ENCODE measurements at places on chromosomes 7 and 10. TPM values are rescaled to one million over a fixed set of nuclear protein-coding genes. Genes with fewer than 3 reads are reported as not detected.

DNA sequence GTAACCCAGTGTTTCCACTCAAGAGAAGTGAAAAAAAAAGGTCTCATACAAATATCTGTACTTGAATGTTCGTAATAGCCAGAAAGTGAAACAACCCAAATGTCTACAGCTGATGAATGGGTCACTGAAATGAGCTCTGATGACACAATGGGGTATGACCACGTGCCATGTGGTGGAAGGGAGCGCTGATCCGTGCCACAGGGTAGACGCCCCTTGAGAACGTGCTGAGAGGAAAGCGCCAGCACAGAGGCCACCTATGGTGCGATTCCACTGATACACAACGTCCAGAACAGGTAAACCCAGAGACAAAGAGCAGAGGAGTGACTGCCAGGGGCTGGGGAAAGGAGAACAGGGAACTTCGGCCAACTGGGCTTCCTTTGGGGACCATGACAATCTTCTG lies 50.3 kb downstream of the MAD1L1 start:
- no peak for DNase-seq

DNA sequence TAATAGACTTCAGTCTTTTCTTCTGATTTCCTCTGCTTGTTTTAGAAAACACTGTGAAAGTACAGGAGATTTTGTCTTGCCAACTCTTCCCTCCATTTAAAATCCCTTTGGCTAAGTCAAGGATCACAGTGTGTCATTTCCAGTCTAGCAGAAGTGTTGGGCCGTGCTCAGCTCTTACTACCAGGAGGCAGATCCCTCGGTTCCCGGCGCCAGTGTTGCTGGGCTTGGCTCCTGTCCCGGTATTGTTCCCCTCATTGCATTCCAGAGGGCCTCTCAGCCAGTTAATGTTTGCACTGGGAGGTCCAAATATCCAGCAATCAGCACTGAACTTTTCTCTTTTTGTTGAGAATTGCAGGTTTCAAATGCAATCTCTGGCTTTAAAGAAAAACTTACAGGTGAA lies 612.1 kb upstream of the MGMT start:
- no peak for DNase-seq

The ZNF273 gene
- 7.2 TPM for total RNA-seq

The LIPM gene
- total RNA-seq, result not detected

DNA sequence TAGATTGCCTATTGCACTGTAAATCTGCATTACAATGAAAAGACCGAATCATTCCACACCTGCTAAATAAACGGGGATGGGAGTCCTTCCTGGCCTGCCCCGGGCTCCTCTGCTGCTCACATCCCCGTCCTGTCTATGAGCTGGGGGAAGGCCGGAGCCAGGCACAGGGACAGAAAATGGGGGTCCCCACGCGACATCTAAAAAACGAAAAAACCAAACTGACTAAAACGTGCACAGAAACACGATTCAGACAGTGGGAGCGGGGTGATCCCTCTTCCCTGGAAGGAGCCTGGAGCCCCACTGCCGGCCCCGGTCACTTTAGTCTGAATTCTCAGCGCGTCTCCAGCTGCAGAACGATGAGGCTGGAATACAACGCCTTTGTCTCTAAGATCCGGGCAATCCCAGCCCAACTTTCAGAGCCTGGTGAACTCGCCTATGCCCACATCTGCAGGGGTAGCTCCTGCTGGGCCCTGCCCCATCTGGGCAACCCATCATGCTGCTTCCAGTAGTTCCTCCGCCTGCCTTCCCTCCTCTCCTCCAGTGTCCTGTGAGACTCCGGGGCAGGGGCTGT lies 78.0 kb downstream of the ADARB2 start:
- DNase-seq, result no peak

The ANKRD30A gene
- total RNA-seq, result not detected

The PRSS2 gene
- total RNA-seq, result not detected

- DNase-seq, result no peak
Measured at GRCh38 chr7:117827862-117828261, 45.4 kb downstream of the CTTNBP2 start.

DNA sequence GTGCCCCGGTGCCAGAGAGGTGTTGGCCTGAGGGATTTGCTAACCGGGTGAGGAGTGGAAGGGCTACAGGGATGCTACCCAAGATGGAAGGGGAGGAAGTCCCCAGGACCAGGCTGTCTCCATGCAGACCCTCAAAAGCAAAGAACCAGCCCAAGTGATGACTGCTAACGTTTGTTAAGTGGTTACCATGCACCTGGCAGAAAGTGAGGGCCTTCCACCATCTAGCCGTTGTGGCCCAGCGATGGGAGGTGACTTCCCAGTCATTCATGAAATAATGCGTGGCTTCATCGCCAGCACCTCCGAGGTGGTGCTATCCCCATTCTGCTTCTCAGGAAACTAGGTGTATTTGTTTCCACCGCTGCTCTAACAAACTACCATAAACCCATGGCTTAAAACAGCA lies 86.8 kb upstream of the LANCL2 start:
- no peak for DNase-seq

- DNase-seq, result no peak
Measured at GRCh38 chr7:48976253-48976652, 51.9 kb downstream of the CDC14C start.

GRCh38 chr7:151784853-151785680 lies 91.8 kb downstream of the PRKAG2 start:
- no peak for DNase-seq

GRCh38 chr10:30454744-30455510 lies 20.9 kb downstream of the MAP3K8 start:
- DNase-seq, result no peak

- no peak for DNase-seq
Measured at GRCh38 chr7:155807065-155807671, 5.1 kb downstream of the SHH start.

DNA sequence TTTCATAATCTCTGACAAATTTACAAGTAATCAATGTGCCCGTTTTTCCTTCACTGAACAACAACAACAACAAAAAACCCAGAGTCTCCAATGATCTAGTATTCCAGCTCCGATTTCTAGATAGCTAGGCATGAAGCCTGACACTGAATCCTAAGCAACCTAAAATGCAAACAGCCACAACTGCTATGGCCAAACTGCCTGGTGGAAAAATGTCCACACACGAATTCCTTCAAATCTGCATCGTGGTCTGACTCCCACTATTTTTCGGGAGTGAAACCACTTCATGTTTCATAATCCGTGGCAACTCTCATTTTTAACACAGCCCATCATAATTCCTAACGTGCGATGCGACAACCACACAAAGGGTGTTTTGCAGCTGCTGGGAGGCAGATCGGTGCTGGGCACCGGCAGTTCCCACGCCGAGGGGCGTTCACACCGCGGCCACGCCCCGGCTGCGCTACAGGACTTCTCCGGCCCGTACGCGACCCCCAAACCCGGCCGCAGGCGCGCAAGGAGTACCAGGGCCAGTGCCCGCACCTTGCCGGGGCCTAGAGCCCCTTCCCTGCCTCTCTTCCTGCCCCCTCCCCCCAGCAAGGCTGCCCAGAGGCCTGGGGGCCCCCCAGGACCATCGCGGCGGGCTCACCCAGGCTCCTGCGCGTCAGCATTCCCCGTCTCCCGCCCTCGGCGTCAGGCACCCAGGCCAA lies 814 bp downstream of the RUFY2 start:
- DNase-seq, result peak; percentile 28

GRCh38 chr7:55427800-55428199 lies 62.7 kb downstream of the LANCL2 start:
- DNase-seq, result no peak

GRCh38 chr10:84654671-84655070 lies 326.3 kb downstream of the CCSER2 start:
- DNase-seq, result no peak

The HTR5A gene
- not detected for total RNA-seq

- no peak for DNase-seq
Measured at GRCh38 chr7:16926283-16926682, 44.5 kb upstream of the AGR3 start.

GRCh38 chr7:56091591-56091990 lies 1.2 kb downstream of the PHKG1 start:
- no peak for DNase-seq

DNA sequence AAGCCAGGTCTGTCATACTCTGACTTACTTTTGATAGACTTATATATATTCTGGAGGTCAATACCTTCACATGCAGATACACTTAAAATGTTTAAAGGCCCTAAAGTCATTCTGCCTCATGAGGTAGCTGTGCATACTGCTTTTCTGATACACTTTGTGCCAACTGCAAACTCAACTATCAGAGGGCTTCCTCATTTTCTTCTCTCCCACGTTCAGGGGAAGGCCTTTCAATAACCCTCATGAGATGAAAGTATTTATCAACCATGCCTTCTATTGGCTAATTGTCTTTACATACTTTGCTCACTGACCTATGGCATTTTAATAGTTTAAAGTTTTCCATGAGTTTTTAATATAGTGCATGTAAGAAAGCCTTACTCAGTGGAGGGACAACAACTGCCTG lies 112.7 kb upstream of the AMPH start:
- DNase-seq, result no peak

The SCIN gene
- total RNA-seq, result not detected

DNA sequence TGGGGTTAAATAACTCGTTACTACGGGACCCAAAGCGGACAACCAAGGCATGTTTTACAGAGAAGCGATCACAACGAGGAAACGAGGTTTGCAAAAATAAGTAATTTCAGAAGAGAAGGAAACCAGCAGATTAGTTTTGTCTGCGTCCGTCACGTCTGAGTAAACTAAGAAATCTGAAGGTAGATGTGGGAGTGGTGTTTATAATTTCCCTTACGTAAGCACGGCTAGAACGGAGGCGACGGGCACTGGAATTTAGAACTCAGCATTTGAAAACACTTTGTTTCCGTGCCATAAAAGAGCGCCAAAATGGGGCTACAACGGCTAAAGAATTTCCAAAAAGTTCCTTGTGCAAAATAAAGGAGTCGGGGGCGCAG lies 718 bp upstream of the UMAD1 start:
- DNase-seq, result peak; percentile 37

The ZNF783 gene
- total RNA-seq, result 25.0 TPM

DNA sequence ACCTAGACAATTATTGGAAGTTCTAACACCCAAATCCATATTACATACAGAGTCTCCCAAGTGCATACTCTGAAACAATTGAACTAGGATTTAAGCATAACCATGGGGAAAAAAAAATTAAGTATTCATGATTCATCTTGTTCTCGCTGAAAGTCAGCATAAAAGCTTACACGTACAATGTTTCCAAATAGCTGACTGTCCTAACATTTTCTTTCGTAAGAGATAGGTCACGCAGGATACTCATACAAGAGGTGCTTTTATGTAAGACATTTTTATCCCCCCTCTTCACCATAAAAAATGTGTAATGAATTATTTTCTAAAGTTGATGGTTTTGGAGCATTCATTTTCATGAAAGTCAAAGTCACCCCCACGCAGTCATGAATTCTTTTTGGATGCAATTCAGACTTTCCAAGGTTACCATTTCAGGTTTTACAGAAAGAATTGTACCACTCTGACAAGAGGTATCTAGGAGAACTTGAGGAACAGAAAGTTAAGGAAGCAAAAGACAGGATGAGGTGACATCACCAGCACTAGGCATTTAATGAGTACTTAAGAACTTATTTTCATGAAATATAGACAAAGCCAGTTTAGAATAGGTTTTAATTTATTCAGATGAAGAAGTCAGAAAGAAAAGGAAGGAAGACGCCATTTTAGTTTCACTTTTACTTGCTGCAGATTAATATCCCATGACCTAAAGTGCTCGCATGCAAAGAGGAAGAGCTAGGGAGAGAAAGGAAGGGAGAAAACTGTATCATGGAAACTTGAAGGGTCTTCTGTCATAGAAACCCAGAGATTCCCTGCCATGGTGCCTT lies 55.8 kb downstream of the TMEM26 start:
- no peak for DNase-seq

- DNase-seq, result no peak
Measured at GRCh38 chr7:102287111-102287980, 678 bp downstream of the SH2B2 start.

- no peak for DNase-seq
Measured at GRCh38 chr7:154172236-154172635, 120.0 kb downstream of the DPP6 start.

The LRRC72 gene
- not detected for total RNA-seq

DNA sequence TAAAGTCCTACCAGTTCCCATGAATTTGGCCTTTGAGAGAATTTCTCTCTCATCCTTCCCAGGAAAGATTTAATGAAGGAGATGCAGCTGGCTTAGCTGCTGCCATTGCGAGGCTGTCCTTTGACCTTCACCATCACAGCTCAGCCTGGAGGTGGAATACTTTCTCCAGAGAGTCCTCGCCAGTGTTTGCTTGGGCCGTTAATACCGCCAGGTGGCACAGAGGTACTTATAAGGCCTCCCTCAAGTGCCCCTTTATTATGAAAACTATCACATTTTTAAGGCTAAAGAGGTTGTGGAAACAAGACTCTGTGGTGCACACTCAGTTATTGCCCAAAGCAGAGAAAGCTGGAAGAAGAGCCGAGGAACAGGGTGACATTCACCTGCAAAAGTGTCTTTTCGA lies 330.6 kb downstream of the CCSER2 start:
- DNase-seq, result no peak

GRCh38 chr10:122113945-122114747 lies 125.2 kb downstream of the TACC2 start:
- no peak for DNase-seq

DNA sequence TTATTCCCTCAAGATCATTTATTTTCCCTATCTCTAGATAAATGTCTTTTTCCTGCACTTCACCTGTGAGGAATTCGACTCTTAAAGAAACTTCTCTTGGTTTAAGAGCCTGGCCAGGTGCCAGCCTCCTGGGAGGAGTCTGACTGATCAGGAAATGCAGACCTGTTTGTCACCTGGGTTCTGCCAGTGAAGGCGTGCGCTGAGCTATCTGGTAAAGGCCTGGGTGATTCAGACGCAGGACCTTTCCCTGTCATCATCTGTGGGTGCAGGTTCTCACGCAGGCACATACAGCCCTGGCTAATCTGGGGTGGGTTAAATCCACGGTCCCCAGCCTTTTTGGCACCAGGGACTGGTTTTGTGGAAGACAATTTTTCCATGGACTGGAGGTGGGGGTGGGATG lies 65.3 kb upstream of the AQP1 start:
- DNase-seq, result no peak

The DKK1 gene
- not detected for total RNA-seq

The BMS1 gene
- 31.8 TPM for total RNA-seq

The CPN1 gene
- not detected for total RNA-seq

The TRIM24 gene
- total RNA-seq, result 16.7 TPM

The CLRN3 gene
- total RNA-seq, result not detected

The ASIC3 gene
- 4.0 TPM for total RNA-seq

DNA sequence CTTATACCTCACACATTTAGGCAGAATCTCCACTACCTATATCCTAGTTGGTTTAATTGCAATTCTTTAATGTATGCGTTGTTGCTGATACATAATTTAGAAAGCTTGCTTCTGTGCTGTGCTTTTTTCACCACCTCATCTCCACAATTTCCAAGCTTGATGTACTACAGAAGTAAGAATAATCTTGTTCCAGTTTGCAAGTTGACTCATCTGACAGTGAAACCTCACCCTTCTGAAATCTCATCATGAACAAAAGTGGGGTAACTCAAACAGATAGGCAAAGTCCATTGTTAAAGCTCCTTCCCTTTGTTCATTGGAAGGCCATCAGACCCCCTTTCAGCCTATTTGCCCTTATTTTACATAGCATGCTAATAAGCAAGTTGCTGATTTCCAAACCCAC lies 13.6 kb downstream of the EIF4EBP2 start:
- no peak for DNase-seq
